NCI-H187 treated with DMSO at 0.1 percent for 48 hours (cell line): ENCODE measurements at places on chromosomes 16 and 17.

DNA sequence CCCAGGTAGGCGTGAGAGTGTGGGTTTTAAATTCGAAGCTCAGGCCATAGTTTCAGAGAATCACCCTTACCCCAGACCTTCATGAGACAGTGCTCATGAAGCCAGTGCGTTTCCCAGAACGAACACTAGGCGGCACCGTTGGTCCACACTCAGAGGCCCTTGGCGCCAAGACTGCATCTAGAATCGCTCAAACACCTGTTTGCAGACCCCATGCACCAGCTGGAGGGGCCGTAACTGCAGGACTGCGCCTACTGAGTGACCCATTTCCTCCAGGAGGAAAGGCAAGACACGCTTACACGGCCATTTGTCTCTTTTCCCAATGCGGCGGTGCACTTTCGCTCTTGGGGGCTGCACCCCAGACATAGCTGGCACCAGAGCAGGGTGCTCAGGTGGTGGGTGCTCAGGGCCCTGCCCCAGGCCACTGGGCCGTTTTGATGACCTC, 34.0 kb downstream of the ADGRG5 start:
- no peak for DNase-seq

- DNase-seq: no peak
Observed at GRCh38 chr17:356671-357434, 4.2 kb upstream of the RPH3AL start.

GRCh38 chr17:82848022-82848592, 8.3 kb upstream of the ZNF750 start:
- peak; percentile 78 for DNase-seq

GRCh38 chr17:43003542-43004172, 2.9 kb upstream of the IFI35 start:
- DNase-seq: no peak
